Stimulated activated CD4-positive, alpha-beta T cell treated with anti-CD3 and anti-CD28 coated beads, TNF-alpha, amount 100 ng/mL, for 24 hours (primary cell): ENCODE measurements at places on chromosomes 7 and 10.

DNA sequence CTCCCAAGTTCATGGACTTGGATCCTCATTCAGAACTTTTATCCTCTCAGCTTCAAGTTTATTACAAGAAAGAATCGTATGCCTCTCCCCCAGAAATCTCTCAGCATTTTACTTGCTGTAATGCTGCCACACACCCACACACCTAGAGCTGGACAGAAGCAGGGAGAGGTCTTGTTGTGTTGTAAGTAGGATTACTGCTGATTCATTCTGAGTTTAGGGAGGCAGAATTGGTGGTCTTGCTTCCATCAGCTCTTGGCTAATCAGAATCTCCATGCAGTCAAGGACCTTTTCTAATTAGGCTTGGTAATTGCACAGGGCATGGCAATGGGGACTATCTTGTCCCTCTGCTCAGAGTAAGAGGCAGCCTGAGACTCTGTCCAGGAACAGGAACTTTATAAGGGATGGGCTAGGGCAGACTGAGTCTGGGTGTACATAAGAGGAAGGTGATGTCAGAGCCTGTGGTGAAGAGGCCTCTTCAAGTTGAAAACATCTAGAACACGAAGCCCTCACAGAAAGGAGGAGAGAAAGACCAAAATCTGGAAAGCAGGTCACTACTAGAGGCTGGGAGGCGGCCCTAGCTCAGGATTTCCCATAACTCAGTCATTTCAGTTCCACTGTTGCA lies 7.0 kb upstream of the PTPRE start:
- no peak for DNase-seq

GRCh38 chr10:57353403-57354003 lies 914.2 kb downstream of the IPMK start:
- no peak for DNase-seq

DNA sequence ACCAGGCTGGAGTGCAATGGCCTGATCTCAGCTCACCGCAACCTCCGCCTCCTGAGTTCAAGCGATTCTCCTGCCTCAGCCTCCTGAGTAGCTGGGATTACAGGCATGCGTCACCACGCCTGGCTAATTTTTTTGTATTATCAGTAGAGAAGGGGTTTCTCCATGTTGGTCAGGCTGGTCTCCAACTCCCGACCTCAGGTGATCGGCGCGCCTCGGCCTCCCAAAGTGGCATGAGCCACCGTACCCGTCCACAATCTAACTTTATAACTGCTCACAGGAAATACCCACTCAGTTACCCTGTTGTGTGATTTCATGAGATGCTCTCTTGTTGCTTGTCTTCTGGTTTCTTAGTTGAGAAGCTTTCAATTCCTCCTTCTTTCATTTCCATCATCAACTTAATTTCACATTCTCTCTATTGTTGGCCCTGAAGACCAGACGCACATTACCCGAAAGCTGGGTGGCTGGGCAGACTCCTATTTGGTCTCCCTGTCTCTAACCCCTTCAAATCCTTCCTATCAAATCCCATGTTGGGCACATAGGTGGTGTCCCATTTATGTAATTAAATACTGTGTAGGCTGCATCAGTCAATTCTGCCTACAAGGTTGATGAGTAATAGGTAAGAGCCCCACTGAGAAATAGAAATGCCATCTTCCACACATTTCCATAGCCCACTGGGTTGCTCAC lies 1.1 kb upstream of the GSTO2 start:
- DNase-seq: peak; percentile 35

GRCh38 chr7:20450536-20450935 lies 119.8 kb downstream of the ITGB8 start:
- no peak for DNase-seq

GRCh38 chr7:26397332-26397731 lies 105.7 kb downstream of the SNX10 start:
- no peak for DNase-seq

DNA sequence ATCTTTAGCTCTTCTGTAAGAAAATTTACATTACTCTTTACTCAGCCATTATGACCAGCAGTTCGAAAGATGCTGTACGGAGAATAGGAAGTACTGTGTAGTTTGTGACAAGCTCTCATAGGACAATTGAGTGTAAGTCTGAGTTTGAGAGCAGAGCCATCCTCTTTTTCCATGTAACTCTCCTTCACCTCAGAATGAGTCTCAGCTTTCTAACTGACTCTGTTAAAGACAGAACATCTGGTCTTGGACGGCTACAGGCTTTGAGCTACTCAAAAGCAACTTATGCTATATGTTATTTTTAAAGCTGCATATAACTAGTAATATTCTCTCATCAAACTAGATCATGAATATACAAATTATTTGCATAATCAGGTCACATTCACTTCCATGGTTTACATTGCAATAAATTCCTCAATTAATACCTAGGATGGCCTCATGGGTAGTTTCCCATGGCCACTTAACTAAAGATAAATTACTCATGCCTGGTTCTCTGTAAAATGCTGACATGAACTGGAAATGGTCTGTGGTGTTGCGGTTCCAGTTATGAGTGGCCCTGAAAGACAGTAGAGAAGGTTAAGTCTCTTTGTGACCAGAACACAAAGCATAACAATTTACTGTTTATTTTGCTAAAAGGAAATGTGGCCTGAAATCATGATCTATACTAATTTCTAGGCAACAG lies 358.7 kb downstream of the PHF14 start:
- no peak for DNase-seq

GRCh38 chr7:131052285-131052904 lies 275.3 kb upstream of the MKLN1 start:
- DNase-seq: no peak

DNA sequence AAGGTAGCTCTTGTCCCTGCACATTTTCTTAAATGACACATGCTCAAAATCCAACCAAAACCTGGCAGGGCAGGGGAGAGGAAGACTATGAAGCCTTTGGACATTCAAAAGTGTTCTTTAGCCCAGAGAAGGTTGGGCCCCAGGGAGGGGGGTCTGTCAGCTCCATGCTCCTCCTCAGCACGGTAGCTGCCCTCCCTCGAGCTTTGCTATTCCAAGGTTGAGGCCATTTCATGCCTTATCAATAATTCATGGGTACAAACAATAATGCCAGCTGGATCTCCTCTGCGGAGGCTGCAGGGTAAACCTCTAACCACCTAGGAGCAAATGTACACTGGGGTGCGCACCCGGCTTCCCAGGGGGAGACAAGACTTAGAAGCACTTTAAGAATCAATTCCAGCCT lies 61.5 kb downstream of the SLIT1 start:
- no peak for DNase-seq

DNA sequence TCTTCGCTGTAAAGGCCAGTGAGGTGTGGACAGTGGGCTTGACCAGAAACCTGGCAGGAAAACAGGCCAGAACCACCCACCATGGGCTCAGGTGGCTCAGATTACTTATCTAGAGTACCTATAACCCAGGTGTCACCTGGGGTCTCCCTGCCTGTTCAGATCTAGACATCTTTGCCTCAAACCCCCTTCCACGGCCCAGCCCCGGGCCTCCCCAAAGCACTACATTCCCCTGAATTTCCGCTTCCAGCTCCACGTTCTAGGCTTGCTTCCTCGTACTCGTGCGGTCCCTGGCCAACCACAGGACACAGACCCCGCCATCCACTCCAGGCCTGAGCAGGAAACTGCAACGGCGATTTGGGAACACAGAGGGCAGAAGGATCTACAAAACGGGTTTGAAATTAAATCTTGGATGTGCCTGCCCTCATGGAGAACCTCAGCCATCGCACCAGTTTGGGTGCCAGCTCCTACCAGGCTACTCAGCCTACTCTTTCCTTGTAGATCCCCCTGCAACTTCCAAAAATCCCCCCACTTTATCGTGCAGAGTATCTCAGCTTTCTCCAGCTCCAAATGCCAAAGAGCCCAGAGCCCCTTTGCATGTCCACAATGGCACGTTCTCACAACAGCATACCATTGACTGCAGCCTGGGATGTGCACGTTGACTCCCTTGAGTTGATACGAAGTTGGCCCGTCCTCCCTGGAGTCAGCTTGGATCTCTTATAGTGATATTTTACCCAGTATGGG lies 62.7 kb upstream of the CACUL1 start:
- DNase-seq: no peak

GRCh38 chr10:16117305-16117695 lies 257.0 kb upstream of the MINDY3 start:
- no peak for DNase-seq

DNA sequence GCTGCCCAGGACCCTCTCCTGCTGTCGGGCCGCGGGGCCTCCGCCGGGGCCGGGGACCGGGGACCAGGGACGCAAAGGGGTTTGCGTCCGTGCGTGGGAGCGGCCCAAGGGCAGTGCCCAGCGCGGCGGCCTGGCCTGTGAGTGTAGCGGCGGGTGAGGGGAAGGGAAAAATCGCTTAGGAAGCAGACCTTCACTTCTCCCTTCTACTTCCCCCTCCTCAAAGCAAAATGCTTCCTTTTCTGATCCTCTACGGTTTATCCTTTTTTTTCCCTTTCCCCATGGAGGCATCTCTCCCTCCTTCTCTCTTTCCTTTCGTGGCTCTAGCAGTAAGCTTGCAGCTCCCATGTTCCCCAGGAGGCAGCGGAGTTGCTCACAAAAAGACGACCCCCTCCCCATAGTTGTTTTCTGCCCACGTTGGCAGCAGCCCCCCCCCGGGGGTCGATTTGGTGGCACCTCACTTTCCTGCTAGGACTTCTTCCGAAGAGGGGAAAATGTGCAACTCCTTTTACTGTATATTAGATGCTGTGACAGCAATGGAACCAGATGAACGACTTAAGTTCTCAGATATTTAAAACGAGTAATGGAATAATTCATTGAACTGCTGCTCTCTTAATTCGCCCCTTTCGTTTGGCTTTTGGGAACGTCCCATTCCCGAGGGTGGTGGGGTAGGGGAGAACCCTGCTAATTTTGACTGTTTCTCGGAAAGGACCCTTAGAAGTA lies 724 bp downstream of the CAPZA2 start:
- DNase-seq: no peak

GRCh38 chr10:16381083-16381482 lies 55.7 kb upstream of the PTER start:
- no peak for DNase-seq

DNA sequence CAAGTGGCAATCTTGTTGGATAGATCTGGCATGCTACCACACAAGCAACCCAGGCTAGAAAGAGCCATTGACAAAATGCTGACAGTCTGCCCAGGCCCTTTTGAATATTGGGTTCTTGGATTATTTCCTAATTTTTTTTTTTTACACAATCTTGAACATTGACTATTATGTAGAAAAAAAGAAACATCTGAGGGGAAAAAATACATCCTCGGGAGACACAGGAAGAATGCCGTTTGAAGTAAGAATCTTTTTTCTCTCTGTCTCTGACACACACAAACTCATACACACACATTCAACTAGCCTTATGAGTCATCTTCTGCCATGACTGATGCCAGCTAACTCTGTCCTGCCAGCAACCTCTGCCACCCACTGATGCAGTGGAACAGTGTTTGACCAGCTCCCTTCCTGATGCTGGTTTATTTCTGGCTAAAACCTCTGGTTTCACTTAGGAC lies 47.2 kb downstream of the SORBS1 start:
- no peak for DNase-seq

DNA sequence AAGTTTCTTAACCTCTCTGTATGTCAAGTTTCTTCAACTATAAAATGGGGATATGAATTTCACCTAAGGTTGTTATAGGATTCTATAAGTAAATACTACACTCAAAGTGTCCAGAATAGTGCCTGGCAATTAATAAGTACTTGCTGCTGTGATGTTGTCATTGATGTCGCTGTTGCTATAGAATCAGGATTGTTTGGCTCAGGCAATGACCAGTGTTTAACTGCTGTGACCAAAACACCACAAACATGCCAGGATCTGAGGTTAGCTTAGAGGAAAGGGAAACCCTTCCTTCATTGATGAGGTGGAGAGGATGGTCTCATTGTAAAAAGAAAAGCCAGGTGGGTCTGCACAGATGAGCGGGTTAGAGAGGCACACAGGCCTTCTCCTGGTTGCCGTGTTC lies 223.1 kb upstream of the INHBA start:
- no peak for DNase-seq

DNA sequence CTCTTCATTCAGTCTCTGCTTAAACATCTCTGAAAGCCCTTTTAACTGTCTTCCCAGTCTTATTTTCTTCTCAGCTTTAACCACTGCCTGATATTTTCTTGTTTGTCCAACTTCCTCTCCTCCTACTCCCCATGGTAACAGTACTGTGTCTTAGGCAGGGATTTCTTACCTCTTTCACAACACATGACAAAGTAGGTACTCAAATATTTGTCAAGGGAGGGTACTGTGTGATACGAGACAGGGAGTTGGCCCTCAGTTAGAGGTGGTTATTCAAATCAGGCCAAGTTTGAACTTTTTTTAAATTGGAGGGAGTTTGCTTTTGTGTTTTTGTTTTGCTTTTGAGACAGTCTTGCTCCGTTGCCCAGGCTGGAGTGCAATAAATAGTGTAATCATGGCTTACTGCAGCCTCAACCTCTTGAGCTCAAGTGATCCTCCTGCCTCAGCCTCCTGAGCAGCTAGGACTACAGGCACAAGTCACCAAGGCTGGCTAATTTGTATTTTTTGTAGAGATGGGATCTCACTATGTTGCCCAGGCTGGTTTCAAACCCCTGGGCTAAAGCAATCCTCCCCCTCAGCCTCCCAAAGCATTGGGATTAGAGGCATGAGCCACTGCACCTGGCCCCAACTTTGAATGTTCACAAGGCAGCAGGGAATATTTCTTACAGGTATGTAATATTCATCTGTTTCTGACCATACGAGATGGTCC lies 2.5 kb upstream of the KPNA7 start:
- DNase-seq: no peak

GRCh38 chr7:43847496-43847895 lies 21.8 kb downstream of the MRPS24 start:
- DNase-seq: no peak

GRCh38 chr7:92292981-92293380 lies 47.2 kb downstream of the ANKIB1 start:
- DNase-seq: no peak

GRCh38 chr10:78865931-78866717 lies 202.6 kb upstream of the ZMIZ1 start:
- DNase-seq: no peak

DNA sequence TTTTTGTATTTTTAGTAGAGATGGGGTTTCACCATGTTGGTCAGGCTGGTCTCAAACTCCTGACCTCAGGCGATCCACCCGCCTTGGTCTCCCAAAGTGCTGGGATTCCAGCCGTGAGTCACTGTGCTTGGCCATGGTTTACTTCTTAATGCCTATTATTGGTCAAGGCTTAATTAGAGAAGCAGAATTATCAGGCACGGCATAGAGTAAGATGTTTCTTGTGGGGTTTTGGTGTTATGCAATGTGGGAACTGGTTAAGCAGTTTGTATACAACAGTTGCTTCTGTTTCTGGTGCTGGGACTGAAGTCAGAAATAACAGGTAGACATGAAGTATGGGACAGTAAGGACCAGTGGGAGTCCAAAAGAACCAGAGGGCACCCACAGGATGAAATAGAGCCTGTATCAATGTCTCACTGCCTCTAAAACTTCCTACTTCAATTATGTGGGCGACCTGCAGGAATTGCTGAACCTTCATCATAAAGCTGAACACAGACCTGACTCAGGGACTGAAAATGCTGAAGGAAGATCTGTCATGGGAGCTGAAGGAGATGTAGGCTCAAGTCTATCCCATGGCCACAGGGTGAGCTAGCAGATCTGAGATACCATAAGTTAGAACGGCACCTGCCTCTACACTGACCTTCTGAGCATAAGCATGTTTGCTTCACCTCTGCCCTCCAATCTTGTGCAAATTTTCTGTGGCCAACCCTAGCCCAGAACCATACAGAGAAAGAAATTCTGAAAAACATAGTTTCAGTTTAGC lies 38.3 kb upstream of the VCL start:
- DNase-seq: no peak
